ENCODE measurements at places on chromosomes 12 and 14. TPM values are rescaled to one million over a fixed set of nuclear protein-coding genes. Genes with fewer than 3 reads are reported as not detected.

GRCh38 chr12:115810122-115810901 is 467.2 kb downstream of the MED13L start:
- no peak for DNase-seq

DNA sequence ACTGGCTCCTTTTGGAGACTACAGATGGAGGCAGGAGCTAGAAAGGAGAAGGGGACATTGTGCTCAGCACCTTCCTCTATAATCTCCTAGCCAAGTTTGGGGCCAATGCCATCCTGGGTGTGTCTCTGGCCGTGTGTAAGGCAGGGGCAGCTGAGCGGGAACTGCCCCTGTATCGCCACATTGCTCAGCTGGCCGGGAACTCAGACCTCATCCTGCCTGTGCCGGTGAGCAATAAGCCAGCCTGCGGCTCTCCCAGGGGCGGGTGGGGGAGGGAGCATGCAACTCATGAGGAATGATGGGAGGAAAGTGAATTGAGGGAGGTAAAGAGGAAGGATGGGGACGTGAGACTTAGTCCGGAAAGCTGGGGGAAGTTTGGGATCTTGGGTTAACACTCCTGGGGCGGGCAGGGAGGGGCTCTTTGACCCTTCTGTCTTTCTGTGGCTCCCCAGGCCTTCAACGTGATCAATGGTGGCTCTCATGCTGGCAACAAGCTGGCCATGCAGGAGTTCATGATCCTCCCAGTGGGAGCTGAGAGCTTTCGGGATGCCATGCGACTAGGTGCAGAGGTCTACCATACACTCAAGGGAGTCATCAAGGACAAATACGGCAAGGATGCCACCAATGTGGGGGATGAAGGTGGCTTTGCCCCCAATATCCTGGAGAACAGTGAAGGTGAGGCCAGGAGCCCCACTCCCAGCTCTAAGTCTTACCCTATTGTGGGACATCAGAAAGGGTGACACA is 3.3 kb downstream of the ENO2 start:
- no peak for DNase-seq

DNA sequence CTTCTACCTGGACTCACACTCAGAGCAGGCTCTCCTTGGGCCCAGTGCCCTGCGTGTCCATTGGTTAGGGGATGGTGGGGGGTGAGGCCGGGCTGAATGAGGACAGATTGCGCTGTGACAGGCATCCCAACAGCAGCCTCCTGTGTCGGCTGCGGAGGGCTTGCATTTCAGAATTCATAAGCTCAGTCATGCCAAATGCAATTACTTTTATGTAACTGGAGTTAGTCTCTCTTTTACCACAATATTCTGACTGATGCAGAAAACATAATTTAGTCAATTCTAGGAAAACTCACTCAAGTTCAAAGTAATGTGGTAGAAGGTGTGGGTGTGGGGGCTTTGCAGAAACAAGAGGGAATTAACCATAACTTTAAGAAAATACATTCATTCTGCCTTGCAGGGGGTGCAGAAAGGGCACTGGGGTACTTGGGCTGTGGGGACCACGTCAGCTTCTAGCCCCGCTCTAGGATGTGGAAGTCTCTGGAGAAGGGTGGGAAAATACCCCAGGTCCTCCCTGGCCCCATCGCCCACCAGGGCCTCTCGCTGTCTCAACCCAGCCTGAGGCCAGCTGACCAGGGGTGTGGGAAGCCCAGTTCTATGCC is 257.7 kb downstream of the ADGRD1 start:
- DNase-seq = no peak

- no peak for DNase-seq
Measured at GRCh38 chr14:34632411-34632978, 2.5 kb upstream of the SNX6 start.

DNA sequence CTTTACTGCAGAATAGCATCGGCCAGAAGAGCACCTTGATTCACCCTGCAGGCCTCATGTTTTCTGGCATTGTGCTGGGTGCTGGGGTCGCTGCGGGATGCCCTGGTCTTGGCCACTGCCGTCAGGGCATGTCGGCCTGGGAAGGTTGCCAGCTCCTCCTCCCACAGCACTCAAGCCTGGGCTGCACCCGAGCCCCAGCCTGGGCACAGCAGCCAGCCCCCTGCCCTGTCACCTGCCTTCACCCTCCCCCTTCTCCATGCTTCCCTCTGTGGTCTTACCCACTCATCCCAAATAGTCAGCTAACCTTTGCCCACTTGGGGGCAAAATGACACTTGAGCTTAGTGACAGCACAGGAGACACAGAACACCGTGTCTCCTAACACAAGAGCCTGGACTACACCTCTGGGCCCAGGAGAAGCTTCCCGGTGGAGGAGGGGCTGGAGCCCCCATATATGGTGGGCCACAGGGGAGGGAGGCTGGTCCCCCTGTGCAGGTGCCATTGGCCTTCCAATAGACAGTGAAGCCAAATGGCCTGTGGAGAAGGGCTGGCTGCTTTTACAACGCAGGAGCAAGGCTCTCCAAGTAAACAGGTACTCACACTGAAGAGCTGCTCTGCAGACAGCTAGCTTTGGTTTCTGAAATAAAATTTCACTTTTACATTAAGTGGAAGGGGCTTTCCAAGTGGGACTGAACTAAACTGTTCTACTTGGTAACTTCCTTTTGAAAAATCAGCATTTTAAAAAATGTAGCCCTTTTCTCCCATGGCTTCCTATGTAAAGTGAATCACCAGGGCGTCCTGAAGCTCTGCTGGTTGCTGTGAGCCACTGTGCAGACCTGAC is 51.2 kb upstream of the AMN start:
- no peak for DNase-seq

GRCh38 chr14:42944284-42944683 is 1337.6 kb downstream of the LRFN5 start:
- DNase-seq = no peak

DNA sequence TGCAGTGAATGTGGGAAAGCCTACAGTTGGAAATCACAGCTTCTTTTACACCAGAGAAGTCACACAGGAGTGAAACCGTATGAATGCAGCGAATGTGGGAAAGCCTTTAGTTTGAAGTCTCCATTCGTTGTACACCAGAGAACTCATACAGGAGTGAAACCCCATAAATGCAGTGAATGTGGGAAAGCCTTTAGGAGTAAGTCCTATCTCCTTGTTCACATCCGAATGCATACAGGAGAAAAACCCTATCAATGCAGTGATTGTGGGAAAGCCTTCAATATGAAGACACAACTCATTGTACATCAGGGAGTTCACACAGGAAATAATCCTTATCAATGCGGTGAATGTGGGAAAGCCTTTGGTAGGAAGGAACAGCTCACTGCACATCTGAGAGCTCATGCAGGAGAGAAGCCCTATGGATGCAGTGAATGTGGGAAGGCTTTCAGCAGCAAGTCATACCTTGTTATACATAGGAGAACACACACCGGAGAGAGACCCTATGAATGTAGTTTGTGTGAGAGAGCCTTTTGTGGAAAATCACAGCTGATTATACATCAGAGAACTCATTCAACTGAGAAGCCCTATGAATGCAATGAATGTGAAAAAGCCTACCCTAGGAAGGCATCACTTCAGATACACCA is 24.6 kb downstream of the ZNF26 start:
- no peak for DNase-seq

GRCh38 chr14:106080922-106081321 is 554.5 kb downstream of the TMEM121 start:
- no peak for DNase-seq

DNA sequence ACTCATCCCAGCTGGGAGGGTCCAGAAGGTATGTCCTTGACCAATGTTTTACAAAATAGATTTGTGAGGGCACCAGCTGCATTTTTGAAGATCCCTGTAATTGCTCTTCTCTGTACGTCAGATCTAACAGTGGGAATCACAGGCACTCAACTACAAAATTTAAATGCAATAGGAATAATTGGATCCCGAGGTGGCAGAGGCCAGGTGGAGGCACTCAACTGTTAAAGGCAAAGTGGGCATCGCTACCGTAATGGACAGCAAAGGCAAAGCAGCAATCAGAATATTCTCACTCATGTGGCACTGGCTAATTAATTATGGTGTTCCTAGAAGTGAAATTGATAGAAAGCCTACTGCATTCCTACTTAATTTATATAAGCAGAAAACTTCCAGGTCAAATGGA is 27.9 kb upstream of the PSMC1 start:
- no peak for DNase-seq

- DNase-seq = no peak
Measured at GRCh38 chr14:71231521-71232393, 324.5 kb downstream of the PCNX1 start.

DNA sequence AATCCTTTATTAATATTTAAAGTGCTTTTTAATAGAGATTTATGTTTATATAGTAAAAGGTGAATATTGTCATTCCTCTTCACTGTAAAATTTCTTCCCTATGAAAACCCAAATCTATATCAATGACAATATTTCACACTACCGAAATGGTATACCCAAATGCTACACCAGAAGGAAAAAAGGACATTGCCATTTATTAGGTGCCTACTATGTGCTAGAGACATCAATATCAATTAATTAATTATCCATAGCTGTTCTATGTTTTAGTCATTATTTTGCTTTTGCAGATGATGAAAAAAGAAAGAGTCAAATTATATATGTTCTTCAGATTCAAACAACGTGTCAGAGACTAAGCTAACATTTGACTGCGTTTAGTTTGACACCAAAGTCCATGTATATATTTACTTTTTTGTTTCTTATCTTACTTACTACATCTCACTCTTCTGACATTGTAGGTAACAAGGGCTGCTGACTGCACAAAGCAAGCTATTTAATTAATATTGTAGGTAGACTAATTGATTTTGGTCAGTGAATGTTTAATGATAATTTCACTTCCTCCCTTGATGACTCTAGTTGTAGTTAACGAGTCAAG is 614.0 kb upstream of the FOXG1 start:
- no peak for DNase-seq

GRCh38 chr14:31029016-31029970 is 3.1 kb upstream of the STRN3 start:
- DNase-seq = no peak

- DNase-seq = no peak
Measured at GRCh38 chr14:23324455-23324846, 3.2 kb downstream of the PABPN1 start.

DNA sequence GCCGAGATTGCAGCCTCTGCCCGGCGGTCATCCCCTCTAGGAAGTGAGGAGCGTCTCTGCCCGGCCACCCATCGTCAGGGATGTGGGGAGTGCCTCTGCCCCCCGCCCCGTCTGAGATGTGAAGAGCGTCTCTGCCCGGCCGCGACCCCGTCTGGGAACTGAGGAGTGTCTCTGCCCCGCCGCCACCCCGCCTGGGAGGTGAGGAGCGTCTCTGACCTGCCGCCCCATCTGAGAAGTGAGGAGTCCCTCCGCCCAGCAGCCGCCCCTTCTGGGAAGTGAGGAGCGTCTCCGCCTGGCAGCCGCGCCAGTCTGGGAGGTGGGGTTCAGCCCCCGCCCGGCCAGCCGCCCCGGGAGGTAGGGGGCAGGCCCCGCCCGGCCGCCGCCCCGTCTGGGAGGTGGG is 544.0 kb downstream of the CCER1 start:
- DNase-seq = no peak

GRCh38 chr12:64551676-64552075 is 58.6 kb upstream of the RASSF3 start:
- DNase-seq = no peak

Gene NANOG
- total RNA-seq = 0.62 TPM

Gene TCP11L2
- total RNA-seq = 3.5 TPM

Gene GDF3
- total RNA-seq = not detected

Gene LRP1-AS
- not detected for total RNA-seq

Gene CSRP2
- 7.8 TPM for total RNA-seq

Gene THAP2
- total RNA-seq = 3.7 TPM

Gene TRIM9
- total RNA-seq = 0.44 TPM

Data from Panc1 (cell line).